ENCODE measurements at places on chromosomes 2 and 18.

DNA sequence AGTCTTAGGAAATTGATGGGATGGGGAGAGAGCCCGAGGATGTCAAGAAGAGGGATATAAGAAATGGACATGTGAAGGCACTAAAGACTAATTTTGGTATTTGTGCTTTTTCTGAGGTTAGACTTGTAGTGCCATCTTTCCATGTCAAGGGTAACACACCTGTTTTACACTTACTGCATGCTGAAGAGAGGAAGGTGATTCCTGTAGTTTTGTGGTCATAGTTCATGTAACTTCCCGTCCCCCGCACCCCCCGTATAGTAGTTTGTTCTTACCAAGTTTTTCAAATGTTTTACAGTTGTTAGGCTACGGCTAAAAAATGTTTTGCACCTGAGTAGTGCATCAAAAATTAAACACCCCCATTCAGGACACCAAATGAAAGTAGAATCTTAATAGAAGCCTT, 73.8 kb downstream of the CLIP4 start:
- DNase-seq: no peak

DNA sequence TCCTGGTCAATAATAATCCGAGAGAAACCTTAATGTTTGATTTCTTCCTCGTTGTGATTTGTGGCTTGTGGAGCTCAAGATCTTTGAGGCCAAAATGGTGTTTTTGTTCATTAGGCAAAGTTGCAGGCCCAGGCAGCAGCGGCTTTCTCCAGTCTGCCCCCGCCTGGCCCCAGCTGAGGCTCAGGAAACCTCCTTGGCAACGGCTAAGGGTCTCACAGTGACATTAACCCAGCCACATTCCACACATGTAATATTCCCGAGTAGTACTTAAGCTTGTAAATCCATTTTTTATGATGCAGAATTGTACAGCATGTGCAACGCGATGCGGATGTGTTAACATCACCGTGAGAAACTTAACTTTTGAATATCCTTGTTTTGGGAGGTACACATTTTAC, 200.1 kb downstream of the BCL11A start:
- no peak for DNase-seq

GRCh38 chr2:84876369-84876768, 4.5 kb downstream of the TRABD2A start:
- DNase-seq: no peak

DNA sequence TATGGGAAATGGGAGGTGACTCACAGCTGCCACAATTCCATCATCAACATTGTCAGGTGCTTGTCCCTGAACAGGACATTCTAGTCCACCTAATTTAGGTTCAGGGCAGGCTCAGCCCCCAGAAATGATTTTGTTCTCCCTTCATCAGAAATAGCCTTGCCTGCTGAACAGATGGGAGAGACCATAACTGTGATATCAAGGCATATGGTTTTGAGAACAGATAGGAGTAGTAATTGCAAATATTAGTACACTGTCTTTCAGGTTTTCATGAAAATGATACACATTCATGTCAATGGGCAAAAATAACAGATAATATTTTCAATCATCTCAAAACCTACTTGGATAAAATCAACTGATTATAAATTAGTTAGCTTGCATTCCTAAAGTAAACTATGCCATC, 316.5 kb downstream of the MBD2 start:
- DNase-seq: no peak

DNA sequence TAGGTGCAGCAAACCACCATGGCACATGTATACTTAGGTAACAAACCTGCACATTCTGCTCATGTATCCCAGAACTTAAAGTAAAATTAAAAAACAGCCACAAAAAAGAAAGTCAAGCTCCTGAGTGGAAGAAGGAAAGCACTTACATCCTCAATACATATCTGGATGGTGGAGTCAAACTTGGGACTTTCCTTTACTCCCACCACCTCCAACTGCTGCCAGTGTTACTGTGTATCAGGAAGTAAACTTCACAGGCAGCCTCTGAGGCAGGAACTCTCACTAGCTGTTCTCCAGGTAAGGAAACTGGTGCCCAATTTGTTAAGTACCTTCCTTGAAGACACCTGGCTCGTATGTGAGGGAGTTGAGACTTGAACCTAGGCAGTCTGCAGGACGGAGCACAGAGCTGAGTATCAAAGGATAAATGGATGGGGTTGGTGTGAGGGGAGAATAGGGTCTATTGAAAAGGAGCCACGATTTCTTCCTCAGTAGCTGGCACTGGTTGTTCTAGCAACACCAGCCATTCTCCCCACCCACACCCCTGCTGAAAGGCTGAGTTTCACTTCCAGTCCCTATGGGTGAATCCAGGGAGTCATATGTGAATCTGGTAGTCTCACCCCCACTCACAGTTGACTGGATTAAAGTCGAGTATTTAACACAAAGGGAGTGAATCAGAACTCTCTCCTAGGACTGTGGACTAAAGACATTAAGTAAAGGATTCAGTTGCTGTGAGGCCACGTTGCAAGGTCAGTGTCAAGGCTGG, 50.0 kb upstream of the GPR39 start:
- DNase-seq: no peak

- DNase-seq: no peak
Measured at GRCh38 chr2:37742286-37742685, 70.8 kb upstream of the CDC42EP3 start.

DNA sequence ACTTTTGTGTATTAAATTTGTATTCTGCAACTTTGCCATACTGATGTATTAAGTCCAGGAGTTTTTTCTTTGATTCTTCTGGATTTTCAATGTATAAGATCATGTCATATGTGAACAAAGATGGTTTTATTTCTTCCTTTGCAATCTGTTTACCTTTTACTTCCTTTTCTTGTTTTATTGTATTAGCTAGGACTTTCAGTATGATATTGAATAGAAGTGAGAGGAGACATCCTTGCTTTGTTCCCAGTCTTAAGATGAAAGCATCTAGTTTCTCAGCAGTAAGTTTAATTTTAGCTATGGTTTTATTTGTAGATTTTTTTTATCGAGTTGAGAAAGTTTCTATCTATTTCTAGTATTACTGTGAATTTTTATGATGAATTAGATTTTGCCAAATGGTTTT, 25.5 kb downstream of the VRK2 start:
- no peak for DNase-seq

GRCh38 chr18:63613420-63613819, 26.3 kb downstream of the SERPINB13 start:
- no peak for DNase-seq

DNA sequence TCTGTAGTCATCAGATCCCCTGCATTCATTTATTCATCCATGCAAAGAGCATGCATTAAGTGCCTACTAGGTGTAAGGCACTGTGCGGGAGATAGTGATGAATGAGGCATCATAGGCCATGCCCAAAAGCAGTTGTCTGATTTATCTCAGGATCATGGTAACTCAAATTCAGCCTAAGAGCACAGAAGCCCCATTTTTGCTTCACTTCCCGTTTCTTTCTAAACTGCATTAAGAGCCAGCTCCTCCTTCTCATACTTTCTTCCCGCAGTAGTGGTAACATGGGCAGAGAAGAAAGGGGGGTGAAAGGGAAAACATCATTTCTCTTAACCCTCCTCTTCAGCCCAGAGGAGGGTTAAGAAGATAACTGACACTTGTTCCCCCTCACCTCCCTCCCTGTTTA, 2.9 kb downstream of the GPR45 start:
- no peak for DNase-seq

GRCh38 chr2:127680706-127681287, 5.5 kb upstream of the LIMS2 start:
- no peak for DNase-seq

- no peak for DNase-seq
Measured at GRCh38 chr2:226742347-226742746, 57.3 kb downstream of the IRS1 start.

DNA sequence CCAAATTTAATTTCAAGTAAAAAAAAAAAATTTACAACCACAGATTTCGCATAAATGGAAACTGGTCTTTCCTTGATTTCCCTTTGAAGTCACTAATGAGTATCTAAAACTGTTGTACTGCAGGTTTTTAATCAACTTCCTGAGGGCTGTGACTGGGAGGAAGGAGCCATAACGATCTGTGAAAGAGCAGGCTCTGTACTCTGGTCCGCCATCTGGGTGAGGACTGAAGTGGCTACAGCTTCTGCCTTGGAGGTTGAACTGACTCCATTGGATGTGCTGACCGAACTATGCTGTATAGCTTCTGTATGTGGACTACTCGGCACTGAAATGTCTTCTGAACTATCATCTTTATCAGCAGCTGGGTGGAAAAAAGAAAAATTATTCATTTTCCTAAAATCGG, 69.3 kb upstream of the CHN1 start:
- DNase-seq: no peak

- DNase-seq: no peak
Measured at GRCh38 chr2:39685126-39685525, 19.4 kb downstream of the TMEM178A start.

- DNase-seq: no peak
Measured at GRCh38 chr18:40987581-40987980, 967.5 kb upstream of the PIK3C3 start.

Measured in activated CD8-positive, alpha-beta memory T cell treated with anti-CD3 and anti-CD28 coated beads for 48 hours (primary cell).